B cell (primary cell): ENCODE measurements at places on chromosomes 11 and 22. TPM values are rescaled to one million over a fixed set of nuclear protein-coding genes. Genes with fewer than 3 reads are reported as not detected.
A peak's percentile ranks its signal among the peaks of the same experiment; 100 is the strongest.

LRRN4CL gene
- total RNA-seq = 0.15 and 0.25 TPM in 2 replicates

FIBIN gene
- total RNA-seq = not detected in 2 replicates

DNA sequence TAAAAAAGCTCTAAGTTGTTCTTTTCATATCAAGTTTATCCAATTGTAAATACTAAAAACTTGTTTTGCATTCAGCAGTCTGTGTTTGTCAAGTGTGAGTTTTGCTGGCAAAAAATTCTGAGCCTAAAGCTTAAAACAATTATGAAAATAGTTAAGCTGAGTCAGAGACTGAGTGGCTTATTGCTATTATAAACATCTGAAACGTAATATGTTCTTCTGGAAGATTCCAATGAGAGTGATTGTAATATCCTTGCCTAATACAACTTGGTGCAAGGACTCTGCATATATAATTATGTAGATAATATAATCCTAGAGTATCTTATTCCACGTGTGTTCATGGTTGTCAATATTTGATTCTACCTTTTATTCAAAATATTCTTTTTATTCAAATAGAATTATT lies 14.1 kb upstream of the NUP50 start:
- no peaks in the 10 kb centered on the region for H3K27me3 ChIP-seq
- no peaks in the 10 kb centered on the region for H3K36me3 ChIP-seq
- H3K4me1 ChIP-seq = no peaks in the 10 kb centered on the region
- no peak overlapping the region for H3K27ac ChIP-seq

- no peak overlapping the region for H3K27ac ChIP-seq
- peaks cover 19% of the 10 kb centered on the region for H3K4me1 ChIP-seq
- DNase-seq = no peak
- H3K27me3 ChIP-seq = peaks cover 22% of the 10 kb centered on the region
- H3K4me3 ChIP-seq = no peak overlapping the region
- H3K36me3 ChIP-seq = no peaks in the 10 kb centered on the region
Observed at GRCh38 chr11:69981119-69981784, 96.9 kb upstream of the ANO1 start.

PATZ1 gene
- total RNA-seq = 47.0 and 47.4 TPM in 2 replicates

- peaks cover 16% of the 10 kb centered on the region for H3K36me3 ChIP-seq
- H3K4me3 ChIP-seq = no peak overlapping the region
- no peaks in the 10 kb centered on the region for H3K27me3 ChIP-seq
- no peak for DNase-seq
Observed at GRCh38 chr11:46493791-46494190, 100.0 kb downstream of the AMBRA1 start.

SORL1 gene
- 396 and 414 TPM in 2 replicates for total RNA-seq

DNA sequence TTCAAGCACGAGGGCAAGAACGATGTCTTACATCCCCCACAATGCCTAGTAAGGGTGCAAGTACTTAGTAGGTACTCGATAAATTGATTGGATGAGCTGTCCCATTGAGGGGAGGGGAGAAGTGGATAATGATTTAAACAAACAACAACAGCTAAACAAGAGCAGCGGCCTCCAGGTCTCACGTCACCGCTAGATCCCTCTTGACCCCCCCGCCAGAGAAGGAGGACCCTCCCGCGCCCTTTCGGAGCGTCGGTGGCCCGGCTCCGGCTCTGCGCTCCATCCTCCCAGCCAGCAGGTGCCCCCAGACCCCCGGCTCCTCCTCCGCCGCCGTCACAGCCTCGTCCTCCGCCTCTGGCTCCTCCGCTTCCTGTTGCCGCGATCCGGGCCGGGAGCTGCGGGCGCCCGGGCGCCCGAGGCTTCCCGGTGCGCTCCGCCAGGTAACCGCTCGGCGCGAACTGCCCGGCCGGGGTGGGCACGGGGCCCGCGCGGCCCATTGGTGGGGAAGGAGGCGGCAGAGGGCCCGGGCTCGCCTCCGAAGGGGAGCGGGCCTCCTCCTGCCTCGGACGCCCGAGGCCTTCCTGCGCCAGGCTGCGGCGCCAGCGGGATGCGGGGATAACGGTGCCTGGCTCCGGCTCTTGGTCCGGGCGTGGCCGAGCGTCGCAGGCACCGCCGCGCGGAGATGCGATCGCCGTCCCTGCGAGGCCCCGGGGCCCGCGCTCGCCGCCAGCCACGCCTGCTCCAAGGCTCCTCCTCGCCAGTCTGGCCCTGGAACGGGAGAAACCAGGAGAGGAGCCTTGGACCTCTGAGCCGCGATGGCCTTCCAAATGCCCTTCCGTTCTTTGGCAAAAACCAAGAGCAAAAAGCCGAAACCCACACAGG lies at the start of gene TLCD5:
Gene TLCD5, plus strand, starts transcription at position 368 of the 879 bp plus-strand sequence. CDS start 2,143 bp downstream, outside the sequence.
- peak; percentile 45 for DNase-seq
- H3K27ac ChIP-seq = no peak within 1 kb of the TSS
- peaks cover 10% of the 10 kb centered on the region for H3K4me1 ChIP-seq
- H3K4me3 ChIP-seq = peak within 1 kb of the TSS; percentile 62
- no peaks in the 10 kb centered on the region for H3K36me3 ChIP-seq
- peaks cover 41% of the 10 kb centered on the region for H3K27me3 ChIP-seq

SHISAL1 gene
- total RNA-seq = not detected in 2 replicates

KCNJ4 gene
- not detected in 2 replicates for total RNA-seq

GRCh38 chr11:116558504-116559211 lies 214.1 kb downstream of the BUD13 start:
- no peak overlapping the region for H3K27ac ChIP-seq
- no peak overlapping the region for H3K4me3 ChIP-seq
- no peak for DNase-seq
- H3K27me3 ChIP-seq = no peaks in the 10 kb centered on the region
- H3K36me3 ChIP-seq = no peaks in the 10 kb centered on the region
- no peaks in the 10 kb centered on the region for H3K4me1 ChIP-seq

- H3K36me3 ChIP-seq = no peaks in the 10 kb centered on the region
- H3K4me1 ChIP-seq = no peaks in the 10 kb centered on the region
- no peak for DNase-seq
- H3K27me3 ChIP-seq = no peaks in the 10 kb centered on the region
Observed at GRCh38 chr11:12772324-12772723, 98.1 kb downstream of the TEAD1 start.

NRXN2 gene
- 0.52 TPM in 1 of 2 replicates, not detected in the other for total RNA-seq

DNA sequence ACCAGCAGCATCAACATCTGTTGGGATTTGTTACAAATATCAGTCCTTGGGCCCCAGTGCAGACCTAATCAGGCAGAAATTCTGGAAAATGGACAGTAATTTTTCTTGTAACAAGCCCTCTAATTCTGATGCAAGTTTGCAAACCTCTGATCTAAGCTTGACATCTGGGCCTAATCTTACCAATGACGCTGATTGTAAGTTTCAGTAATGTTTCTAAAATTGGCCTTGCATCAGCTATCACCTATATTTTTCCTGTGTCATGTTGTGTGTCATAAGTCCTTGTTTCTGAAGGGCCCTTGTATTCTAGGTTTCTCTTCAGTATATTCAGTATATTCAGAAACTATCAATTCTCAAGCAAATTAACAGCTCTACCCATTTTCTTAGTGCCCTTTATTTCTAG lies 36.4 kb downstream of the ZNF215 start:
- H3K4me1 ChIP-seq = no peaks in the 10 kb centered on the region
- H3K4me3 ChIP-seq = no peak overlapping the region
- H3K36me3 ChIP-seq = no peaks in the 10 kb centered on the region
- no peaks in the 10 kb centered on the region for H3K27me3 ChIP-seq
- DNase-seq = no peak

DNA sequence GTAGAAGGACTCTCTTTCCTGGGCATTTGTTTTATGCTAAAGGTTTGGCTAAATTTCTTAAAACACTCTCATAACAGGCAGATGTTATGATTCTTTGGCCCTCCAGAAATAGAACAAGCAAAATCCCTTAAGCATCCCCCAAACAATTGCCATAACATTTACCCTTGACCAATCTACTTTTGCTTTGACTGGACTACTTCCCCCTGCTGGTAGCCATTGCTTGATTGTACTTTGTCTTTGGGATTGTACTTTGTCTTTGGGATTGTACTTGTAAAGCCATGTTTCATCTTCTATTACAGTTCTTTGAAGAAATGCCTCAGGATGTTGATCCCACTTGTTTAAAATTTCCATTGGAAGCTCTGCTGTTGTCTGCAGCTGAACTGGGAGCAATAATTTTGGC lies 53.3 kb upstream of the GLYAT start:
- H3K4me1 ChIP-seq = no peaks in the 10 kb centered on the region
- no peak overlapping the region for H3K4me3 ChIP-seq
- H3K36me3 ChIP-seq = no peaks in the 10 kb centered on the region
- H3K27ac ChIP-seq = no peak overlapping the region

DNA sequence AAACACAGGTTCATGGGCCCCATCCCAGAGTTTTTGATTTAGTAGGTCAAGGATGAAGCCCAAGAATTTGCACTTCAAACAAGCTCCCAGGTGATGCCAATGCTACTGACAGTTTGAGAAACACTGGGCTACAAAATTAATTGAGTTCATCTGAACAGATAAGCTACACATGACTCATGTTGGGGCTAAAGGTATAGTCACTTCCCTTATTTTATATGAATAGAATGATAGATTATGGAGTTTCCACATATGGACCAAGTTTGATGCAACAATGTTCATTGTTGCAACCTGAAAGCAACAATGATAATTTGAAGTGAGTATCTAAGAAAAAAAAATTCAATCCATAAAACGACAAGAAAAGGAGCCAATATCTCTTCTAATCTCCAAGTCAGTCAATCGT lies 54.9 kb downstream of the SOX6 start:
- no peak overlapping the region for H3K4me3 ChIP-seq
- H3K27ac ChIP-seq = no peak overlapping the region
- no peaks in the 10 kb centered on the region for H3K36me3 ChIP-seq

- no peak for DNase-seq
- H3K27me3 ChIP-seq = no peaks in the 10 kb centered on the region
- no peaks in the 10 kb centered on the region for H3K36me3 ChIP-seq
- no peak overlapping the region for H3K4me3 ChIP-seq
- no peaks in the 10 kb centered on the region for H3K4me1 ChIP-seq
- H3K27ac ChIP-seq = no peak overlapping the region
Observed at GRCh38 chr11:59542142-59542810, 30.9 kb downstream of the OR4D9 start.

- H3K4me3 ChIP-seq = no peak overlapping the region
- no peak overlapping the region for H3K27ac ChIP-seq
- no peaks in the 10 kb centered on the region for H3K4me1 ChIP-seq
- no peaks in the 10 kb centered on the region for H3K36me3 ChIP-seq
- no peaks in the 10 kb centered on the region for H3K27me3 ChIP-seq
Observed at GRCh38 chr11:96658436-96658835, 268.6 kb downstream of the JRKL start.

F2 gene
- total RNA-seq = not detected in 2 replicates

- peaks cover 5% of the 10 kb centered on the region for H3K36me3 ChIP-seq
- H3K27ac ChIP-seq = no peak overlapping the region
- H3K4me1 ChIP-seq = no peaks in the 10 kb centered on the region
- H3K27me3 ChIP-seq = no peaks in the 10 kb centered on the region
- no peak overlapping the region for H3K4me3 ChIP-seq
Observed at GRCh38 chr22:41656556-41656955, 32.1 kb downstream of the SNU13 start.

KREMEN1 gene
- total RNA-seq = not detected in 2 replicates

YPEL4 gene
- total RNA-seq = 1.1 and 1.9 TPM in 2 replicates

C11orf42 gene
- not detected in 2 replicates for total RNA-seq

DNA sequence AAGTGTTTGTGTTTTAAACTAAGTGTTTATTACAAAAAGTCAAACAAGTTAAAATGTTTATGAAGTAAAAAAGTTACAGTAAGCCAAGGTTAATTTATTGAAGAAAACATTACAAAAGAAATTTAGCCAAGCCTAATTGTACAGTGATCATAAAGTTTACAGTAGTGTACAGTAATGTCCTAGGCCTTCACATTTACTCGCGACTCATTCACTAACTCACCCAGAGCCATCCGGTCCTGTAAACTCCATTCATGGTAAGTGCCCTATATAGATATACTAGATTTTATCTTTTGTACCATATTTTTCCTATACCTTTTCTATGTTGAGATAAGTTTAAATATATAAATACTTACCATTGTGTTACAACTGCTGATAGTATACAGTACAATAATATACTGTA lies 481.8 kb upstream of the TENM4 start:
- no peaks in the 10 kb centered on the region for H3K36me3 ChIP-seq
- no peaks in the 10 kb centered on the region for H3K27me3 ChIP-seq
- no peak overlapping the region for H3K4me3 ChIP-seq
- H3K4me1 ChIP-seq = no peaks in the 10 kb centered on the region

CARNS1 gene
- 24.1 and 25.9 TPM in 2 replicates for total RNA-seq

GRCh38 chr11:57647372-57647771 lies 2.3 kb downstream of the YPEL4 start:
- peaks cover 73% of the 10 kb centered on the region for H3K27me3 ChIP-seq
- H3K4me1 ChIP-seq = peaks cover 46% of the 10 kb centered on the region
- H3K27ac ChIP-seq = no peak overlapping the region
- no peak for DNase-seq
- H3K4me3 ChIP-seq = no peak overlapping the region
